Muscle of leg (tissue), 16 donors: ENCODE measurements at places on chromosomes 1 and 21. TPM values are rescaled to one million over a fixed set of nuclear protein-coding genes. Genes with fewer than 3 reads are reported as not detected.

SELENOF gene
- total RNA-seq = 136 TPM

SLC35A3 gene
- 13.4 TPM for total RNA-seq

PTGFR gene
- total RNA-seq = 24.1 TPM

AGMAT gene
- 4.3 TPM for total RNA-seq

MROH7 gene
- total RNA-seq = 4.3 TPM

NEXN gene
- total RNA-seq = 57.9 TPM

HJV gene
- total RNA-seq = 174 TPM

GRCh38 chr1:156498432-156499193 is 2.0 kb downstream of the MEF2D start:
- peak overlapping the region; percentile 97 for H3K27ac ChIP-seq
- DNase-seq = peak; percentile 63
- H3K36me3 ChIP-seq = peaks cover 22% of the 10 kb centered on the region
- no peaks in the 10 kb centered on the region for H3K27me3 ChIP-seq

GRCh38 chr1:244242446-244242845 is 191.4 kb downstream of the ZBTB18 start:
- no peak overlapping the region for H3K27ac ChIP-seq
- no peak for DNase-seq
- H3K4me3 ChIP-seq = no peak overlapping the region
- no peaks in the 10 kb centered on the region for H3K4me1 ChIP-seq
- H3K36me3 ChIP-seq = no peaks in the 10 kb centered on the region

DNA sequence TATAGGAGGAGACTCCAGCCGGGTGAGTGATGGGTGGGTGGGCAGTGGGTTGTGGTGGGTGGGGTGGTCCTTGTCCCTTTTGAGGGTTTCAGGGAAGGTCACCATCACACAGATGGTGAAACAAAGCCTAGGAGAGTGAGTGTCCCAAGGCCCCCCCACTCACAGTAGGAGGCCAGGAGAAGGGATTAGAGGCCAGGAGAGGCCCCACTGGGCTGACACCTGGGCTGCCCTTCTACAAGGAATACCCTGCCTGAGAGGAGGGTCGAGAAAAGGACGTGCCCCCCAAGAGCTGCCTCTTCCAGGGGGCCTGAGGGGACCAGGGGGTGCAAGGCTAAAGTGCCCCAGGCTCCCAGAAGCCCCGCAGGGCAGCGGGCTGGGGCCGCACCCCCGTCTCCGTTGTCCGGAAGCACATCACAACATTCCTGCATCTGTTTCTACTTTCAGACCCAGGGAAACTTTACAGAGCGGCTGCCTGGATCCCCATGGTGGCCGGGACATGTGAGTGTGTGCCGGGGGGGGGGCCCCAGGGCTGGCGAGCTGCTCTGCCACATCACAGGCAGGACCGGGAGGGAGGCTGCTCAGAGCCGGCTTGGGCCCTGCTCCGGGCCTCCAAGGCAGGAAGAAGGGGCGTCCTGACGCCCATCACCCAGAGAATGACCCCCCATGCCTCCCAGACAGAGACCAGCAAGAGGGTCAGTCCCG is 68.2 kb downstream of the ARHGEF16 start:
- peaks cover 2% of the 10 kb centered on the region for H3K27me3 ChIP-seq
- H3K36me3 ChIP-seq = no peaks in the 10 kb centered on the region
- H3K27ac ChIP-seq = no peak overlapping the region
- peaks cover 48% of the 10 kb centered on the region for H3K4me1 ChIP-seq
- peak; percentile 77 for DNase-seq
- no peak overlapping the region for H3K4me3 ChIP-seq

DNA sequence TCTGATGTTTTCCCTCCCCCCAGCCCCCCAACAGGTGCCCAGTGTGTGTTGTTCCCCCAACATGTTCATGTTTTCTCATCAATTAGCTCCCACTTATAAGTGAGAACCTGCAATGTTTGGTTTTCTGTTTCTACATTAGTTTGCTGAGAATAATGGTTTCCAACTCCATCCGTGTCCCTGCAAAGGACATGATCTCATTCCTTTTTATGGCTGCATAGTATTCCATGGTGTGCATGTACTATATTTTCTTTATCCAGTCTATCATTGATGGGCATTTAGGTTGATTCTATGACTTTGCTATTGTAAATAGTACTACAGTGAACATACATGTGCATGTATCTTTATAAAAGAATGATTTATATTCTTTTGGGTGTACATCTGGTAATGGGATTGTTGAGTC is 24.6 kb downstream of the ZNF678 start:
- no peak overlapping the region for H3K27ac ChIP-seq
- DNase-seq = no peak
- peaks cover 8% of the 10 kb centered on the region for H3K36me3 ChIP-seq
- no peaks in the 10 kb centered on the region for H3K27me3 ChIP-seq

DNA sequence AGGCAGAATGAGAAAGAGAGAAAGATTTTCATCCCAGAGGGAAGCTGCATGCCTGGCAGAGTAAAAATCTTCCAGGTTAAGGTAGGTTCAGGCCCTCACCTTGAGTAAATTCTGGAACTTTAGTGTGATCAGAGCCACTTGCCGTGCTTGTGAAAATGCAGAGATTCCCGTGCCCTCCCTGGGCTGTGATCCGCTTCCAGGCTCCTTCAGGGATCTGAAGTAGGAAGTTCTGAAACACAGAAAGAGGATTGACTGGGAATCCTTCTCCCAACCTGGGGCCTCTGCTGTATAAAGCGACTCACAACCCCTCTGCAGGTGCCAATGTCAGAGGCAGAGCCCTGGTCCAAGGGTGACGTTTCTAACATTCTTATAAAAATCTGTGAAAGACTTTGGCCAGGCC is 26.6 kb downstream of the NUAK2 start:
- H3K27me3 ChIP-seq = peaks cover 4% of the 10 kb centered on the region
- no peaks in the 10 kb centered on the region for H3K36me3 ChIP-seq
- DNase-seq = no peak
- H3K4me1 ChIP-seq = peaks cover 18% of the 10 kb centered on the region
- no peak overlapping the region for H3K4me3 ChIP-seq

GRCh38 chr1:221888218-221888617 is 146.3 kb upstream of the DUSP10 start:
- H3K4me1 ChIP-seq = peaks cover 2% of the 10 kb centered on the region
- no peak for DNase-seq
- no peaks in the 10 kb centered on the region for H3K27me3 ChIP-seq
- H3K27ac ChIP-seq = no peak overlapping the region

DNA sequence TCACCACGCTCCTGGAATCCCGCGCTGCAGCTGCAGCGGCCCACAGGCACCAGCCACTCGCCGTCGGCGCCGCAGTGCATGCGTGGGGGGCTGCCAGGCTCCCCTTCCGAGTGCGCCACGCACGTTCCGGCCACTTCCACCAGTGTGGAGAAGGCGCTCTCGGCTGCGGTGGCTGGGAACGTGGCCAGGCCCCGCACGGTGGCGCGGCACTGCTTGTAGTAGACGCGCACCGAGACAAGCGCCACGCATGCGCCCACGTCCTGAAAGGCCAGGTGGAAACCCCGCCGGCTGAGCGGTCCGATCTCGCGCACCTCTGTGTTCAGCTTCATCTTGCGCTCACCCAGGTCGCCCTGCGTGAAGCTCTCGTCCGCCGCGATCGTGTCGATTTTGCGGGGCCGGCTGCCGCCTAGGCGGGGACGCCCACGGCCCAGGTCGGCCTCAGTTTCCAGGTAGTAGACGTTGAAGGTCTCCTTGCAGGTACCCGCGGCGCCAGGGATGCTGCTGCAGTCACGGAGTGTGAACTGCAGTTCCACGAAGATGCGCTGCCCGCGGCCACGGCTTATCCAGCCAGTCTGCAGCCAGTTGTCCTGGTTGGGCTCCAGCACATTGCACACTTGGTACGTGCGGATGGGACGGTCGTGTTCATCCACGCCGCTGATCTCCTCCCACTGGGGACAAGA is 3.4 kb downstream of the EPHA10 start:
- no peaks in the 10 kb centered on the region for H3K36me3 ChIP-seq
- H3K27me3 ChIP-seq = peaks cover 51% of the 10 kb centered on the region
- H3K4me1 ChIP-seq = no peaks in the 10 kb centered on the region
- H3K27ac ChIP-seq = no peak overlapping the region

- peaks cover 7% of the 10 kb centered on the region for H3K4me1 ChIP-seq
- H3K27me3 ChIP-seq = peaks cover 44% of the 10 kb centered on the region
Measured at GRCh38 chr1:20290624-20291597, at the start of gene VWA5B1. Gene VWA5B1 (plus strand): TSS chr1:20290875. CDS start chr1:20310602, 19,727 bp downstream.

DNA sequence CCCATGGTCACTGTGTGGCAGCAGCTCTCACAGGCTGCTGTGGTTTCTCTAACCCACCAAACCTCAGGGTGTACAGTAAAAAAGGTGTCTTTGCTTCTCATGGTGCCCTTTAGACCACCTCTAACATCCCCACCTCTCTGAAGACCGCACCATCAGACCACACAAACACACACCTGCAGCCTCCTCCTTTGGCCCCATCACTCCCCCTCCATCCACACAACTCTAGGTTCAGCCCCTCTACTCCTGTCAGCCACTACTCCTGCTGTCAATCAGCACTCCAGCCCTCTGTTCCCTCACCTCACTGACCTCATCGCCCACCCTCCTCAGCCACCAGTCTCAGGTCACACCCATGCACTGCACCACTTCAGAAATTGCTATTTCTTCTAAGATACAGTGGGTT is 7.5 kb downstream of the ZNF692 start:
- no peak for DNase-seq
- H3K36me3 ChIP-seq = peaks cover 85% of the 10 kb centered on the region
- no peak overlapping the region for H3K4me3 ChIP-seq
- H3K27me3 ChIP-seq = no peaks in the 10 kb centered on the region

- no peaks in the 10 kb centered on the region for H3K27me3 ChIP-seq
- H3K36me3 ChIP-seq = no peaks in the 10 kb centered on the region
- no peak overlapping the region for H3K4me3 ChIP-seq
- no peak overlapping the region for H3K27ac ChIP-seq
- peak; percentile 57 for DNase-seq
Measured at GRCh38 chr1:241950390-241950789, 7.2 kb upstream of the BECN2 start.

GRCh38 chr1:169105434-169106094 is 926 bp upstream of the ATP1B1 start:
- peak overlapping the region; percentile 95 for H3K4me3 ChIP-seq
- H3K27me3 ChIP-seq = peaks cover 16% of the 10 kb centered on the region
- no peaks in the 10 kb centered on the region for H3K36me3 ChIP-seq
- peak; percentile 75 for DNase-seq

GRCh38 chr21:41437729-41438128 is 11.7 kb downstream of the MX1 start:
- no peak overlapping the region for H3K4me3 ChIP-seq
- H3K27ac ChIP-seq = no peak overlapping the region
- DNase-seq = no peak

DNA sequence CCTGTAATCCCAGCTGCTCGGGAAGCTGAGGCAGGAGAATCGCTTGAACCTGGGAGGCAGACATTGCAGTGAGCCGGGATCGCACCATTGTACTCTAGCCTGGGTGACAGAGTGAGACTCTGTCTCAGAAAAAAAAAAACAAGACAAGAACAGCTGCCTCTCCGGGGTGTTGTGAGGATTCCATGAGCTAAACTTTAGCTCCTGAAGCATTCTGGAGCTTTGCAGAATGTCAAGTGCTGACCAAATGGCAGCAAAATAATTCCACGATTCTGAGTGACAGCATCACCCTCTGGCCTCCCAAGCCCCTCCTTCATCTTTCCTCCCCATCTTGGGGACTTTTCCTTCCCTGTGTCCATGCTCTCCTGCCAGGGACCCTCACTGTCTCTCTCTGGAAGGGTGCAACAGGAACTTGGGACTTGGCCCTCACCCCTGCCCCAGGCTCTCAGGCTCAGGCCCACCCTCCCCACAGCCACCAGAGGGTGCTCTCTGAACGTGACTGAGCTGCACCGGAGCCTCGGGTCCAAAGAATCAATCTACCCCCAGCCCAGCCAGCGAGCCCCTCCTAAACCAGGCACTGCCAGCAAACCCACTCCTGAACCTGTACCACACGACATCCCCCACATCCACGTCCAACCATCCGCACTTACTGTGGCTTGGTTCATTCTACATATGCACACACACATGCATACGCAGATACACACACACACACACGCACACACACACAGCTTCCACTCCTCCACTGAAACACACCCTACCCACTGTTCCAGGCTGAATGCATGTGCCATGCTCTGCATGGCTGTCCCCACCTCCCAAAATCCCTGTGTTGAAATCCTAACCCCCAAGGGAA is 45.7 kb downstream of the ACOT7 start:
- H3K27me3 ChIP-seq = no peaks in the 10 kb centered on the region
- no peaks in the 10 kb centered on the region for H3K36me3 ChIP-seq
- no peak overlapping the region for H3K4me3 ChIP-seq

- H3K36me3 ChIP-seq = no peaks in the 10 kb centered on the region
- DNase-seq = peak; percentile 87
- peak overlapping the region; percentile 22 for H3K27ac ChIP-seq
Measured at GRCh38 chr1:47986761-47987200, 10.4 kb downstream of the TRABD2B start.

- no peaks in the 10 kb centered on the region for H3K27me3 ChIP-seq
- no peak for DNase-seq
- no peaks in the 10 kb centered on the region for H3K4me1 ChIP-seq
- no peaks in the 10 kb centered on the region for H3K36me3 ChIP-seq
Measured at GRCh38 chr1:239427712-239428111, 41.3 kb downstream of the CHRM3 start.

DNA sequence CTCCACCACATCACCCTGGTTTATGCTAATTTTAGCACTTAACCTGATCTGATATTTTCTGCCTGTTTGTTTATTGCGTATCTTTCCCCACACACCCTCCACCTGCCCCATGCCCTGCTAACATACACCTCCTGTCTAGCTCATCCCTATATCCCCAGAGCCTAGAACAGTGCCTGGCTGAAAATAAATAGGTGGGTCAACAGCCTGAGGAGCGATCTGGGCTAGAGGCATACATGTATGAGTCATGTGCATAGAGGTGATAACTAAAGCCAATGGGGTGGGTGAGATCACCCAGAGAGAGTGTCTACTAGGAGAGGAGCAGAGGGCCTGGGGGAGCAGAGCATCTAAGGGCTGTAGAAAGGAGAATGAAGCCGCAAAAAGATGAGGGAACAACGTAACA is 2.7 kb downstream of the HTR1D start:
- no peak for DNase-seq
- no peak overlapping the region for H3K27ac ChIP-seq
- no peak overlapping the region for H3K4me3 ChIP-seq
- H3K36me3 ChIP-seq = no peaks in the 10 kb centered on the region
- peaks cover 62% of the 10 kb centered on the region for H3K27me3 ChIP-seq

DNA sequence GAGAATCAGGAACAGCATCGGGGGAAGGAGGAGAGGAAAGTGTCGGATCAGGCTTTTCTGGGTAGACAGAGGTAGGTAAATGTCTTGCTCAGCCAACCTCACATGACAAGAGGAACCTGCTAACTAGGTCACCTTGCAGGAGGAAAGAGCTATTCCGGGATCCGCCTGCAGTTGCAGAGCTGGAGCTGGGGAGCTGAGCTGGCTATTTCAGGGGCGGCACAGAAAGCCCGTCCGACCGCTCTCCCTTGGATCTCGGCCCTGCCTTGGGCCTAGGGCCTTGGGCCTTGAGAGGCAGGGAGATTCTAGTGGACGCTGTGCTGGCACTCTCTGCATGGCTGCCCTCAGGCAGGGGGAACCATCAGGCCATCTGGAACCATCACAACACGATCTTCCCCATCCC is 56.5 kb upstream of the CTPS1 start:
- peaks cover 2% of the 10 kb centered on the region for H3K27me3 ChIP-seq
- H3K4me3 ChIP-seq = no peak overlapping the region
- no peaks in the 10 kb centered on the region for H3K36me3 ChIP-seq
- no peak overlapping the region for H3K27ac ChIP-seq
